Skeletal muscle cell (primary cell): ENCODE measurements at places on chromosomes 7 and 10.

- peak; percentile 90 for DNase-seq
Observed at GRCh38 chr10:52318822-52319464, 4.9 kb downstream of the DKK1 start.

DNA sequence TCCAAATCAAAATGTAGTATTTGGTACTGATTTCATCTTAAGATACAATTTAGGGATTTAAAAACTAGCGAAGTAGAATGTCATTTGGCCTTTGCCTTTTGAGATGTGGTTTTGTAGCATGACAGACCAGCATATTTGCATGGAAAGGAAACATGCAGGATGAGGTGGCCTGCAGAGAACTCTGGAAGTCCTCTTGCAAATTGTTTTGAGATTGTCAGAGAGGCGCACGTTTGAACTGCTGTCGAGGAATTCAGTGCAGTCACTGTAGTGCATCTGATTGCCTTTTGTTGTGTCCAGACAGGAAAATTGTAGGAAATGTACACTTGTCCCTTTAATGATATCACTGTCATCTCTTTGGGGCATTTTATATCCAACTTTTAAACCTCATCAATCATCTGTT is 136.7 kb downstream of the CELF2 start:
- DNase-seq = no peak

- no peak for DNase-seq
Observed at GRCh38 chr7:41491308-41491707, 211.6 kb downstream of the INHBA start.

GRCh38 chr10:64682043-64682442 is 1160.8 kb downstream of the REEP3 start:
- no peak for DNase-seq

GRCh38 chr10:46543466-46544377 is 12.7 kb downstream of the GPRIN2 start:
- no peak for DNase-seq

DNA sequence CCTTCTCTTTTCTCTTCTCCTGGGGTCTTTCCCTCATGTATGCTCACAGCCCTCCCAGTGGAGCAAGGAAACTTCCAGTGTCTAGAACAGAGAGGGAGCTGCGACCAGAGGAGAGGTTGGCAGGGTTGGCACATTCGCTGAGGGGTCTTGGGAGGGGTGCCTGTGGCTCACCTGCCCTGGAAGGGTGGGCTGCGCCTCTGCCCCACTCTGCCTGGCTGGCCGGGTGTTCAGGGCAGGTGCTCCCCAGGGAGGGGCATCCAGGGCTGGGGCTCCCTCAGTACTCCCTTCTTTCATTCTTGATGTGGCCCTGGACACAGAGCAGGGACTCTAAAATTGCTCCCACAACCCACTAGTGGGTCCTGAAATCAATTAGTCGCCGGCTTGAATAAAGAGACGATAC is 16.9 kb downstream of the SHH start:
- DNase-seq = no peak
